ENCODE measurements at places on chromosomes 2 and 18.
A peak's percentile ranks its signal among the peaks of the same experiment; 100 is the strongest.

GRCh38 chr2:75539955-75540716, 20.6 kb downstream of the EVA1A start:
- H3K27me3 ChIP-seq, result no peaks in the 10 kb centered on the region
- H3K4me3 ChIP-seq, result no peak overlapping the region
- no peaks in the 10 kb centered on the region for H3K36me3 ChIP-seq

DNA sequence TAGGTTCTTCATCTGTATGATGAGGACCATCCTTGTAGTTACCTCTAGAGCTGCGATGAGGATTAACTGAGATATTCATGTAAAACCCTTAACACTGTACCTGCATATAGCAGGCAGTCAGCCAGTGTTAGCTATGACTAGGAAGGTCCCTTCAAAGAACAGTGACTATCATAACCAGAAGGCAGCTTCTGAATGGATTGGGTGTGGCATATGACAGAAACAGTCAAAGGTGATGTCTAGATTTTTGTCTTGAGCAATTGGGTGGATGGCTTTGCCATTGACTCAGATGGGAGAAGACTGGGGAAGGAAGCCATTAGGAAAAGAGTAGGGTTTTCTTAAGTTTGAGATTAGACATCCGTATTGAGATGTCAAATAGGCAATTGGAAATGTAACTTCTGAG, 15.7 kb downstream of the XDH start:
- no peak for DNase-seq
- no peaks in the 10 kb centered on the region for H3K36me3 ChIP-seq
- H3K4me3 ChIP-seq, result no peak overlapping the region
- no peaks in the 10 kb centered on the region for H3K4me1 ChIP-seq

DNA sequence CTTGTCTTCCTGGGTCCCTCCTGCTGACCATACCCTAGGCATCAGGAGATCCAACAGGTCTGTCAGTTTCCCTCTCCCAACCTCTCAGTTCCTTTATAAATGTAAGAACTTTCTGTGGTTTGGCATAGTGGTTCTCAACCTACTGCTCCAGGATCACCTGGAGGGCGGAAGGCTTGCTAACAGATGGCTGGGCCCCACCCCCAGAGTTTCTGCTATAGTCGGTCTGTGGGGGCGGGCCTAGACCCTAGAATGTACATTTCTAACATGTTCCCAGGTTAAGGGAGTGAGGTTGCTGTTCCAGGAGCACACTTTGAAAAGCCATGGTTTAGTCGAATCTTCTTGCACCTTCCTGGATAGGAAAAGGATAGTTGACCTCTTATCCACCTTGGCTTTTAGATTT, 37.0 kb downstream of the HK2 start:
- DNase-seq, result no peak
- no peak overlapping the region for H3K27ac ChIP-seq
- H3K27me3 ChIP-seq, result no peaks in the 10 kb centered on the region

DNA sequence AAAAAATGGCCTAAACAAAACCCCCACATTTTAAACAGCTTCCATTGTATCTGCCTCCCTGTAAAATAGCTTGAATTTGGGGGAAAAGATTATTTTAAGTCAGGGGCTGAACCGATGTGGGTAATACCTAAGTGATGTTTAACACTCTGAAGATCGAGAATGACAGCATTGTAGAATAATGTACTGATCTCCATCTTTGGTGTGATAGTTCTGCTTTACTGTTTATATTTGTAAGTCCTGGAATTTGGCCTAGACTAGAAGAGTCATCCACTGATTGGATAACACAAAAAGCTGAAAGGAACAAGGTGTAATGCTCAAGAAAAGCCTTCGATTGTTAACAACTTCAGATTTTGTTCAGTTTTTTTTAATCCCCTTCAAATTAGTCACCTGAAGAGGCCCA, 53.8 kb upstream of the CCDC68 start:
- no peak overlapping the region for H3K27ac ChIP-seq
- no peaks in the 10 kb centered on the region for H3K27me3 ChIP-seq
- no peaks in the 10 kb centered on the region for H3K36me3 ChIP-seq
- H3K4me1 ChIP-seq, result no peaks in the 10 kb centered on the region

DNA sequence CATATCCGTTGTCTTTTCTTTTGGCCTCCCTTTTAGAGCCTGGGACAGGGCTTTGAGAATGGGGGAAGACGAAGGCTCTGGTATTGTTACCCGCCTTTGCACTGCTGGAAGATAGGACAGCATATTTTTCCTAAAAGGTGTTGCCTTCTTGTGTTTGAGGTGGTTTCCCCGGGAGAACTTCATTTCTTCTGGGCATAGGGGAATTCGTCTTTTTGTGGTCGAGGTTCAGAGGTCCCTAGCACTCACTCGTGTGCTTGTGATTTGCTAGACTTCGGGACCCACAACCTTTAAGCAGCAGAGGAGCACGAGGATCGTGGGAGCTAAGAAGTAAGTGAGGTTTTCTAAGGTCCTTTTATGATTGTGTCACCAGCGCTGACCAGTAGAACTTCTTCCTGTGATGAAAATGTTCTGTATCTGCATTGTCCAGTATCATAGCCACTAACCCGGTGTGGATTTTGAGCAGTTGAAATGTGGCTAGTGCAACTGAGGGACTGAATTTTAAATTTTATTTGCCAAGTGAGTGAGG, 611 bp downstream of the ZNF512 start:
- H3K4me1 ChIP-seq, result peaks cover 50% of the 10 kb centered on the region
- peak overlapping the region; percentile 96 for H3K4me3 ChIP-seq
- DNase-seq, result no peak
- no peaks in the 10 kb centered on the region for H3K27me3 ChIP-seq

GRCh38 chr2:5123582-5124196, 568.5 kb upstream of the SOX11 start:
- no peaks in the 10 kb centered on the region for H3K27me3 ChIP-seq
- H3K4me3 ChIP-seq, result no peak overlapping the region
- H3K36me3 ChIP-seq, result no peaks in the 10 kb centered on the region

- no peaks in the 10 kb centered on the region for H3K27me3 ChIP-seq
- DNase-seq, result no peak
- peaks cover 9% of the 10 kb centered on the region for H3K4me1 ChIP-seq
- H3K36me3 ChIP-seq, result no peaks in the 10 kb centered on the region
- H3K27ac ChIP-seq, result no peak overlapping the region
- no peak overlapping the region for H3K4me3 ChIP-seq
These were observed 50.0 kb downstream of the CPO start for GRCh38 chr2:206989311-206989710.

DNA sequence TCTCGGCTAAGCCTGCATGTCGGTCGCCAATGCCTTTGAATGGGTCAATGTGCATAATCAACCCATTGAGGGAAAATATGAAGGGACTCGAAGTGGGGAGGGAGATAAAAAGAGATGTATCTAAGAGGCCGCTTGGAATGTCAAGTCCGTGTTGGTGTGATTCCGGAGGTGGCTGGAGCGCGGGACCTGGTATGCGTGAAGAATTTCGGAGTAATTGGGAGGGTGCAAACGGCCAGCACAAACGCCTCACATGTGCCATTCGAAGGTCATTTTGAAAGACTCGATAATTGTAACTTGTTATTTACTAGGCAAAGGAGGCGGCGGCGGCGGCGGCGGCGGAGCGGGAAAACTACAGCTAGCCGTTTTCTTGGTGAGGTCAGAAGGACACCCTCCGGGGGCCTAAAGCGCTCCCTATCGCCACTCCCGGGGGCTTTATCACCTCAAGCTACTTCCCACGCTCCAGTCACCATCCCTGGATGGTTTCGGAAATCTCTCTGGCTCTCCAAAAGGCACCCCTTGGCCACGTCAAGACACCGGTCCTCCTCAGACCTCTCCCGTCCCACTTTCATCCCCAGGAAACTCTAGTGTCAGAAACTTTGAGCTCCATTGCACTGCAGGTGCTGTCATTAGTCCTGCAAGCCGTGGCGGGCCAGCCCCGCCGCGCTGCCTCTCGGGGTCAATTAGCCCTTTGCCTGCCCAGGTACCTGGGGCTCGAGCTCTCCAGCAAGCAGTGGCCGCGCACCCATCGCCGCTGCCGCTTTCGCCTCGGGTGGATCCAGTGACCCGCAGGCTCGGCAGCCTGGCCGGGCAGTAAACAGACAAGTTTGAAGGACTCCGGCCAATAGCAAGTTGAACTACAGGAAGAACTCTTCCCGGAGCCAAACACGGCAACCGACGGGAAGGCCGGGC, 1.5 kb downstream of the ERBB4 start:
- H3K27ac ChIP-seq, result no peak overlapping the region
- H3K27me3 ChIP-seq, result peaks cover 5% of the 10 kb centered on the region
- no peaks in the 10 kb centered on the region for H3K4me1 ChIP-seq
- H3K4me3 ChIP-seq, result no peak overlapping the region
- H3K36me3 ChIP-seq, result no peaks in the 10 kb centered on the region
- DNase-seq, result no peak

DNA sequence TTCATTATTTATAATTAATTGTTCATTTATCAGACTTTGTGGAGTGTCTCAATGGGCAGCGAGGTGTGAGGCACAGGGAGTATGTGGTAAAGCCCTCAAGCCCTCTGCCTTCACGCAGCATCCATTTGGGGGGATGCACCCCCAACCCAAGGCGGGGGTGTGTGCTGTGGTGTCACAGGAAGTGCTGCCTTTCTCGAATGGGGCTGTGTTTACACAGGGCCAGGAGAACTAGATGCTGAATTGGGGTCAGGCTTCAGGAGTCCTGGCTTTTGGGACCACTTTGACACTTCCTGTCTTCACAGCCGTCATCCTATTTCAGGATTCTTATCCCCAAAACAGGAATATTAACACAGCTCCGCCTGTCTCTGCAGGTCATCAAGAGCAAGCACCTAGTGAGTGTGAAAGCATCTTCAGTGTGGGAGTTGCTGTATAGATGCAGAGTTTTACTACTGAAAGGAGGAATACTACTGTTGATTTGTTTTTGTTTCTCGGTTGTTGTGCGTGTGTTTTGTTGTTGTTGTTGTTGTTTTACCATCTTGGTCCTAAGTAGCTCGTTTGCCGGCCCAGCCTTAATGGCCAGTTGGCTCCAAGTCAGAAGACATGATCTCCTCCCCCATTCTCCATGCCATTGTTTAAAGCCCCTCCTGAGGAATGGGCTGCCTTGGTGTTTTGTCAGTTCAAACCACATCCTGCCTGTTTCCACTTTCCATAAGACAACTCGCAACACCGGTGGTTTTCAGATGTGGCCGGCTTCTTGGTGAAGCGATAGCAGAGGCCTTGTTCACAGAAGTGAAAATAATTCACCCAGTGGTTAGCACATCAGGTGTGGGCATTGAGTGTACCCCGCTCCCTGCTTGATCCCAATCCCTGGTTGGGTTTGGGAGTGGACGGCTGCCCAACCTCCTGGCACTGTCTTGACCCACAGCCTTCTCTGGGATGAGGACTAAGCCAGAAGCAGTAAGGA, 221.3 kb downstream of the BCL2 start:
- peak overlapping the region; percentile 15 for H3K4me3 ChIP-seq
- H3K27me3 ChIP-seq, result no peaks in the 10 kb centered on the region
- peaks cover 47% of the 10 kb centered on the region for H3K4me1 ChIP-seq
- peak; percentile 62 for DNase-seq
- H3K27ac ChIP-seq, result no peak overlapping the region
- no peaks in the 10 kb centered on the region for H3K36me3 ChIP-seq

DNA sequence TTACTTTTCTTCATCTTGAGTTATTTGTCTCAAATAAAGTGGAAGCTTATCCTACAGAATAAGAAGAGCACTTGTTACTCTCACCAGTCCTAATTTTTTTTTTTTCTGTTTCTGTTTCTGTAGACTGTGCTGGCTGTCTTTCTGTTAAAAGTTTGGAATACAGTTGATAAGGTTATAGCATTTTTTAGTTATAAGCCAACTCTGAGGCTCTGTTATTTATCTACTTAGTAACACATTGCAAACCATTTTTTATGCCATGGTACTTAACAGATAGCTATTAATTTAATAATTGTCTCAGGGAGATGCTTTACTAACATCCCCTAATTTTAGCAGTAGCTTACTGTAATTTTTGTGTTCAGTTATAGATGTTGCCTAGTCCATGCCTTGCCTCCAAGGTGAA, 37.9 kb downstream of the CREB1 start:
- no peak overlapping the region for H3K27ac ChIP-seq
- peaks cover 45% of the 10 kb centered on the region for H3K36me3 ChIP-seq
- no peaks in the 10 kb centered on the region for H3K4me1 ChIP-seq
- H3K4me3 ChIP-seq, result no peak overlapping the region
- no peaks in the 10 kb centered on the region for H3K27me3 ChIP-seq

DNA sequence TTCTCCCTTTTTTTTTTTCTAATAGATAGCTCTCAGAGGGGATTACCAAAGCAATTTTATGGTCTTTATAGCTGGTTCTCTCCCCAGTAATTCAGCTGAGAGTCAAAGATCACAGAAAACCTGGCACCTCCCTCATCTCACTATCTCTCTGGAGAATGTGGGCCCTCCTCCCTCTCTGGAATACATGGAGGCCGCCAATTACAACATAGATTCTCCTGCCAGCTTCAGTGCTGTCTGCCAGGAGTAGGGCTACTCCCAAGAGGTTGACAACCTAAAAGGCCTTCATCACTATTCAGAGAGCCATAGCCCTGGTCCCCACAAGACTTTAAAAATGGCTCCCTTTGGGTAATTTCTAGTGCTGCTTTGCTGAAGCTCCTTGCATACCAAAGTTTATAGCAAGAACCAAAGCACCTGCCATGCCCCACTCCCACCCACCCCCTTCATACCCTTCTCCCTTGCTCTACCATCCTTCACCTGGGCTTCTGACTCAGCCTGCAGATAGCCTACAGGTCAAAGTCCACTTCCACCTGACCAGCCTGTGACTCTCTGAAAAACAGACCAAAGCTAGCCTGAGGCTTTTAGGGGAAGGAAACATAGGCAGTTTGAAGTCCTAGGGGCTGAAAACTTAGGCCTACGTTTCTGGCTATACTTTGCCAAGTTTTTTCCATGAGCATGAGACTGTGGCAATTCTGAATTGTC, 472.3 kb downstream of the TNS1 start:
- no peaks in the 10 kb centered on the region for H3K27me3 ChIP-seq
- DNase-seq, result no peak
- H3K27ac ChIP-seq, result no peak overlapping the region
- H3K36me3 ChIP-seq, result no peaks in the 10 kb centered on the region
- no peak overlapping the region for H3K4me3 ChIP-seq
- H3K4me1 ChIP-seq, result no peaks in the 10 kb centered on the region

- no peak overlapping the region for H3K4me3 ChIP-seq
- H3K4me1 ChIP-seq, result peaks cover 11% of the 10 kb centered on the region
- H3K36me3 ChIP-seq, result peaks cover 19% of the 10 kb centered on the region
- H3K27me3 ChIP-seq, result no peaks in the 10 kb centered on the region
These were observed 245.6 kb downstream of the HDAC4 start for GRCh38 chr2:239154971-239155805.

DNA sequence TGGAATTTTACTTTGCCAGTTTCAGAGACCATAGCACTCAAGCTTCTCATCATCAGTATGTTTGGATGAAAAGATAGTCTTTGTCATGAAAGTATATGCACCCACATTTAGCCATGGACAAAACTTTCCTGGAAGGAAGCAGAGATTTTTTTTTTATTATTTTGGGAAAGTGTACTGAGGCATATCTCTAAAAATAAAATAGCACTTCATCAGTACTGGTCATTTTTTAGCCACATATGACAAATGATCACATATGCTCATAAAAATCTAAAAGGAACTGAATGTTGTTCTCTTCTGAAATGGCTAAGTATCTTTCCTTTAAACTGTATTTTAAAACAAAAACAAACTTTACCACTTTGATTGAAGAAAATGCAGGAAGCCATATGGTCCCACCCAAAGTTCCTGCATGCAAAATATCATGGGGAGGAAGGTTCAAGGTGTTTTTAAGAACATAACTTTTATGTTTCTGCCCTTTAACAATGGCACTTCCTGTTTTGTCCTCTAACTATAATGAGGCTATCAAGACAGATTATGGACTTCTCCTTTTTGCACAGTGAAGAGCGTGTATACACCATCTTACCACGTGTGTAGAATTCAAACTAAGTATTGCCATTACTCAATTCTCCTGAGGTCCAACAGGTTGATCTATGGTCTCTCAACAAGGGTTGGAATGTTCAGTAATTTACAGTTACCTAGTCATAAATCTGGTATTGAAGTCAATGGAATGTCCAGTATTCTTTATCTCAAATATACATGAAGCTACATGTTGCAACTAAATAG, 77.1 kb upstream of the SLC39A10 start:
- no peak for DNase-seq
- H3K36me3 ChIP-seq, result no peaks in the 10 kb centered on the region
- H3K4me3 ChIP-seq, result no peak overlapping the region
- no peaks in the 10 kb centered on the region for H3K27me3 ChIP-seq
- H3K4me1 ChIP-seq, result peaks cover 45% of the 10 kb centered on the region
- H3K27ac ChIP-seq, result no peak overlapping the region

Data from CD8-positive, alpha-beta memory T cell (primary cell).